ENCODE measurements at places on chromosomes 3 and 15.

- DNase-seq, result no peak
Measured at GRCh38 chr15:32675466-32675865, 34.0 kb downstream of the SCG5 start.

- no peak for DNase-seq
Measured at GRCh38 chr15:92883163-92883875, 16.8 kb upstream of the CHD2 start.

DNA sequence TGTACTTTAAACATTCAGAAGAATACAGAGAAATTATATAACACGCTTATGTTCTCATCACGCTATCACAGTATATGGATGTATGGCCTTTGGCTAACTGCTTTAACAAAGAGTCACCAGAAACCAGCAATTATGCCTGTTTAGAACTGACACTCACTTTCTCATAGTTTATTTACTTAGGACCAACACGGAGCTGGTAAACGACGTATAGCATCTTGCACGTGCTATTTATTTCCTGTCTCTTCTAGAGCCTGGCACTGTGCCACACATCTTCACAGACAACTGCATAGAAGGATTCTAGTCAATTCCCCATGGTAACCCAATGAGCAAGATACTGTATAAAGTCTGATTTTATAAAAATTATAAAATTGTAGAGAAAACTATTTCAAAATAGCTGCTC, 43.6 kb downstream of the TBC1D2B start:
- no peak for DNase-seq

DNA sequence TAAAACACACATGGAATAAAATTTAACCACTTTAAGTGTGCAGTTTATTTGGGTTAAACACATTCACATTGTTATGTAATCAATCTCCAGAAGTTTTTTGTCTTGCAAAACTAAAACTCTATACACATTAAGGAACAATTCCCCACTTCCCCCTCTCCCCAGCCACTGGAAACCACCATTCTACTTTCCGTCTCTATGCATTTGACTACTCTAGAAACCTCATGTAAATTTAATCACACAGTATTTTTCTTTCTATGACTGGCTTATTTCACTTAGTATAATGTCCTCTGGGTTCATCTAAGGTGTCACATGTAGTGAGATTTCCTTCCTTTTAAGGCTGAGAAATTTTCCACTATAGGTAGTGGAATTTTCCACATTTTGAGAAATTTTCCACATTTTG, 568.7 kb upstream of the UBE2E2 start:
- DNase-seq, result no peak

DNA sequence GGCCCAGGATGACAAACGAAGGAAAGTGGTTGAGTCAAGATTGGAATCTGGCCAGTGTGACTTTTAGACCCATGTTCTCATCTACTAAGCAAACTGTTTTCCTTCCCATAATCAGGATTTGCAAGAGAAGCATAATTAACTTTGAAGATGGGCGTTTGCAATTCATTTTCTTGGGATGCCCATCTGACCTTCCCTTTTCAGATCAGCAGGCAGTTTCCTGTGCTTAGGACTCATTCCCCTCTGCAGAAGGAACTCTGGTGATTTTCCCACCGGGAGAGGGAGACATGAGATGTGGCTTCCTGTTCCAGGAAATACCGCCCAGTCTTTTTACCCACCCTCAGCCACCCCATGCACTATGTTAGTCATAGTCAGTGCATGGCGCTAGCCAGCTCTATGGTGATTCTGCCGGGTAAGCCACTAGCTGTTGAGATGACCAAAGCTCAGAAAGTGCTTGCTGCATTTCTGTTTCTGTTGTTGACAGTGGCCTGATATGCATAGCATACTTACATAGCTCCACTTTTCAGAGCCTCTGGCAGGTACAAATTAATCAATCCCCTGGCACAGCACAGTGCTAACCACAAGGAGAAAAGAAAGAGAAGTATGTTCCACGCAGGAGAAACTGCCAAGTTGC, 129.4 kb downstream of the VGLL4 start:
- peak; percentile 57 for DNase-seq

DNA sequence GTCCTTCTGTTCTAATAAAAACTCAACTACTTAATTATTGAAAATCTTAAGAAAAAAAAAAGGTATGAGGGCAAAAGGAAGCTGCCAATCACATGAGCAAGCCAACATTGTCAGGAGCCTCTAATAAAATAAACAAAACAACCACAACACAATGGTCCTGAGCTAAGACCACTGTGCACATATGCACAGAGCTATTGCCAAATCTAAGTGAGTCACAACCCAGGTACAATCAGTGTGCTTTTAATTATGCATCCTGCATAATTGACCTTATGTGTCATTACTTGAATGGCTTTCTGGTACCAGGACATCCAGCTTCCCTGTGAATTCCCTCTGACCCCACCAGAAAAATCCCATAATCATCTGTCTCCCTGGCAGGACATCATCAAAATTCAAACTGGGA, 639.8 kb downstream of the MAGI1 start:
- DNase-seq, result no peak

DNA sequence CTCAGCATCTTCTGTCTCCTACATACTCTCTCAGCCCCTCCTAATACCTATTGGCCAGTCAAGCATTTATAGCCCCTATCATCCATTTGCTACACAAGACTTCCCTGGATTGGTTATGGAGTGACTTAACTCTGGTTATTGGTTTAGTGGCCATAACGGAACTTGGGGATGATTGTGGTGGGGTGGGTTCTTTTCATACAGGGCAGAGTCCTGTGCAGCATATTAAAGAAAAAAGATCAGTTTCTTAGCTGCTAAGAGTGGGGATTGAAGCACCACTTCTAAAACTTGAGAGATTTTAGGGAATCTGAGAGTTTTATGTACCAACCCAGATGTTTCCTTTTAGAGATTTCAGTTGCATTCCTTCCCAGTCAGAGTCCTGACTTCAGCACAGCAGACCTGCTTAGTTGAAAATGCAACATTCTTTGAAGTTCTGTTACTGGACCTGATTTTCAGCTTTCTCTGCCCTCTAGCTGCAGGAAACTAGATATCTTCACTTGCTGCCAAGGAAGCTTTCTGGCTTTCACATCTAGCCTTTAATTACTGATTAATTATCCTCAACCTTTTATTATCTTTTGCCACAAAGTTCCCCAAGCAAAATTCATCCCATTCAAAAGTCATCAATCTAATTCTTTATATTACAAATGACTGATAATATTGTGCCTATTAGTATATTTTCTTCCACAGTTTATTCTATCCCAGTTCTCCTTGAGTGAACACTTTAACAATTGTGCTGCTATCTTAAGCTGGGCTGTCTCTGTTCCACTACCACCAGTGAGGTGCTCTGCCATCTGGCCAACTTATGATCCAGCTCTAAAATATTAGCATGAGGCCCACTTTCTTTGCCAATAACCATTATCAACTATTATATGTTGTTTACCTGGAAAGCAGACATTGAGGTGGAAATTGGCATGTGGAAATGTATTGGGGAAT, 906.0 kb upstream of the ALCAM start:
- no peak for DNase-seq

- no peak for DNase-seq
Measured at GRCh38 chr3:54950391-54951003, 22.6 kb upstream of the LRTM1 start.

- peak; percentile 8 for DNase-seq
Measured at GRCh38 chr15:61367953-61368352, 138.9 kb upstream of the RORA start.

- no peak for DNase-seq
Measured at GRCh38 chr3:48422681-48423080, 7.2 kb downstream of the PLXNB1 start.

- no peak for DNase-seq
Measured at GRCh38 chr3:188212308-188212969, 58.5 kb downstream of the LPP start.

- DNase-seq, result no peak
Measured at GRCh38 chr3:66439666-66440344, 61.0 kb downstream of the LRIG1 start.

DNA sequence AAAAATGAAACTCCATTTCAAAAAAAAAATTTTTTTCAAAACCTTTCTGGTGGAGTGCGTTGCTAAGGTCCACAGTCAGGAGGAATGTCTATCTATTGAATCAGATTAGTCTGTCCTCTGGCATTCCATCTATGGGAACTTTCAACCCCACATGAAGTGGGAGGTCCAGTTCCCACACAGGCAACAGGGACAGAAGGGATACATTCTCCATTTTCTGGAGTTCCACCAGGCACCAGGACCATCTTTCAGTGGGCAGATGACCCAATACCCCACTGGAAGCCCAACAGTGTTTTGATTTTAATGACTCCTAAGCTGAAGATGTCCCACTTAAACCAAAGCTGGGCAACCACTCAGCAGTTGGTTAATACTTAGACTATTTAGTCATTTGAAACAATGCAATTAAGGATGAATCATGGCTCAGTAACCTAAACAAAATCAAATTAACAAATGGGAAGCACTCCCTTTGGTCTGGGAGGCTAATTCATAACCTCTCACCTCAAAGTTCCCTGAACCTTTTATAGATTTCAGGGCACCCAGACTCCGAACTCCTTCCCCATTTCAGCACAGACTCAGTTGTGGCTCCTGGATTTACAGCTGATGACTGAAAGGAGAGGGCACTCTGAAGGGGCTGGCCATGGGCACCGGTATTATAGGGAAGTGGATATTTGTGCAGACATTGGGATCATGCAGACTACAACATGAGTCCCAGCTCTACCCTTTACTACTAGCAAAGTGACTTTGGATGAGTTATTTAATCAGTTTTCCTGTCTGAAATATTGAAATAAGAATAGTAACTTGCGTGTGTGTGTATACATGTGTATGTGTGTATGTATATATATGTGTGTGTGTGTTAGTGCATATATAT, 264.3 kb upstream of the LRTM1 start:
- no peak for DNase-seq

DNA sequence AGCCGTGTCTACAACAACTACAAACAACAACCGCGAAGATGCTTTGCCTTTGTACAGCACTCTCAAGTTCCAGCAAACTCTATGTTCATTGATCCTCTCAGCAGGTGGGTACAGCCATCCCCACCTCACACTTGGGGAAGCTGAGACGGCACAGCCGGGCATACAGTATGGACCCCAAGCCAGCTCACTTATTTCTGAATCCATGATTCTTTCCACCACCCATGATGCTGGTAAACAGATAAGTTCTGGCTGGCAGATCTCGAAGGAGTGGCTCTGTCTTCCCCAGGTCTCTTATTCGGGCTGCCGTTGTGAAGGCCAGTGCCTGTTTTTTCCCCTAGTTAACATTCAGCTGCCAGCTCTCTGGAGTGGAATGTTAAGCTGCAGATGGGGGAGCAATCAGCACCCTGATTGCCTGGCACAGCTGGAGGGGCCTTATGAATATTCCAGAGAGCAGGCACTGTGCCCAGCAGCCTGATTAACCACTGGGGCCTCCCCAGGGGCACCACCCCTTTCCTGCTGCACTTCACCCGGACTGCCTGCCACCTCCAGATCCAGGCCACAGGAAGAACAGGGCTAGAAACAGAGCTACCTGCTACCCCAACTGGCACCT, 73.2 kb downstream of the CORO2B start:
- no peak for DNase-seq

- no peak for DNase-seq
Measured at GRCh38 chr15:85672332-85673084, 122.2 kb downstream of the KLHL25 start.

DNA sequence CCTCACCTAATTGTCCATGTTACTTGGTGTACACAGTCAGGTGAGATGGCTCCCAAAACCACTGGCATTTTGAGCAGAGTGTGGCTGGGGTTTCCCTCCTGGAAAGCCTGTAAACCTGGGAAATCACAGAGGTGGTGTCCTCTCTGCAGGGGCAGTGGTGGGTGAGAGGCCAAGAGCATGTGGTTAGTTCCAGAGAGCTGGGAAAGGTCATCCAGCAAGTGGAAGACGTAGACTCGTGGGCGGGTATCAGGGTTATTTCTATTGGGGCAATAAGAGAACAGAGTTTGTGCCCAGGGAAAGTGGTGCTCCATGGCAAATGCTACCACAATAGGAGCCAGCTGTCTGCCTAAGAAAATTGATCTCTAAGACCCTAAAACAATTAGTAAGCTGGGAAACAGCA, 44.6 kb upstream of the LIMD1 start:
- DNase-seq, result no peak

GRCh38 chr15:65032801-65033537, 3.5 kb upstream of the MTFMT start:
- DNase-seq, result peak; percentile 55

DNA sequence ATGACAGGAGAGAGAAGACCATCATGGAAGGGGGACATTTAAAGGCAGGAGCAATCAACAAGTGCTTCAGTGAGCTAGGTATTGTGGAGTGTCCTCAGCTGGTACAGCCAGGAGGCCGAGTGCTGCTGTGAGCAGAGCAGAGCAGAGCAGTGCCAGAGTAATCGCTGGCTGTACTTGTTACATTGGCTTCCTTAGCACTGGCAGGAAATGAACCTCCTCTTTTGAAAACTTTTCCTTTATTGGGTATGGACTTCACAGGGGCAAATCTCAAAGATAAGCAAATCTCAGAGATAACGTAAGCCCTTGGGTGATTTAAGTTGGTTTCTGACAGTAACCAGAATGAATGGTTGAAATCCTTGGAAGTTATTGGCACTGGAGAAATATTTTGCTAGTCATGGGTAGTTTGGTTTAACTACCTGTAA, 2.1 kb downstream of the SH3GL3 start:
- no peak for DNase-seq

GRCh38 chr3:59839283-59839682, 789.5 kb upstream of the CFAP20DC start:
- DNase-seq, result no peak

- DNase-seq, result no peak
Measured at GRCh38 chr15:65175511-65175910, 9.6 kb downstream of the CLPX start.

GRCh38 chr3:125401402-125401801, 26.3 kb upstream of the ZNF148 start:
- no peak for DNase-seq

DNA sequence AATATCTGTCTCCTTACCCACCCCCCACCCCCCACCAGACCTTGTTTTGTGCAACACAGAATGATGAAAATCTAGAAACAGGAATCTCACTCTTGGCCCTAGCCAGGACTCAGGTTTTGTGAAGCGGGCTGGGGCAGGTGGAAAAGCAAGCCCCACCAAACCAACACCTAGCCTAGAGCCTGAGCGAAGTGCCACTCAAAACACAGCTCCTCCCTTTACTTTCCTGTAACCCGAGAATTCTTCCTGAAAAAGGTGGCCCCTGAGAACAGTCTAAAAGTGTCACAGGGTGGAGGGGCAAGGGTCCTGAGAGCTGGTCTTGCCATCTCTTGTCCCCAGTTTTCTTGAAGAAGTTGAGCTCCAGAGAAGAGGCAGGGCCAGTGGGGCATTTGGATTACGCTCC, 17.4 kb upstream of the RPUSD3 start:
- no peak for DNase-seq

- DNase-seq, result no peak
Measured at GRCh38 chr3:32848215-32848614, 30.4 kb downstream of the TRIM71 start.

- no peak for DNase-seq
Measured at GRCh38 chr3:169990431-169990830, 23.8 kb downstream of the SEC62 start.

GRCh38 chr15:77945566-77945965, 131.9 kb downstream of the TBC1D2B start:
- DNase-seq, result no peak

GRCh38 chr3:146747928-146748327, 142.8 kb upstream of the PLSCR5 start:
- DNase-seq, result no peak
